ENCODE measurements at places on chromosomes 13 and 19.

- DNase-seq: no peak
These were observed 4.7 kb upstream of the CBLC start for GRCh38 chr19:44772959-44773358.

- no peak for DNase-seq
These were observed 15.5 kb upstream of the ISYNA1 start for GRCh38 chr19:18453269-18454024.

GRCh38 chr13:77863144-77863543, 55.5 kb downstream of the EDNRB start:
- DNase-seq: no peak

GRCh38 chr13:50722440-50723125, 120.9 kb downstream of the DLEU7 start:
- no peak for DNase-seq

DNA sequence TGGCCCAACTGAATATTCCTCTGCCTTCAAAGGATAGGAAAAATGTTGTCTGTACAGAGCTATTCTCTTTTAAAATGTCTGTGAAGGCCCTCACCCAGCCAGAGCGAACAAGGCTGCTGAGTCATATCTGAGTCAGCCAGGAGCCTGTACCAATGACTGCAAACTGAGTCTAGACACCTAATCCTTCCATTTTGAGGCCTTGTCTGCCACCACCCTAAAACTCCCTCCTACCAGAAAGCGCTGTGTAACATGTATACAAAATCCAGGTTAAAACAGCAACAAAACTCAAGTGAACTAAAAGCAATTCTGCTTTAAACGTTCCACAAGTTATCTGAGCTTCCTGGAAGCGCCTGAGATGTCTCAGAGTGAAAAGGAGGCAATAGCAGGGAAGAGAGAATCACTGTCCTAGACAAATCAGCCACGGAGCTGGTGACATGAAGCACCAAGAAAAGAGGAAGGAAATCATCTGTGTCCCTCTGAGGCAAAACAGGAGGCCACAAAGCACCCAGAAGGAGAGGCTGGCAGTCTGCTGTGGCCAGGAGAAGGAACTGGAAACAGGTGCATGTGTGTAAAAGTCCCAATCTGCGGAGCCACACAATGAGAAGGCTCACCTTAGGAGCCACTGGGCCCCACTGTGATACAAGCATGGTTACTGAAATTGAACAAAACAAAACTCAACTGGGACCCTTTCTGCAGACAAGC, 10.2 kb downstream of the DHRS12 start:
- no peak for DNase-seq

DNA sequence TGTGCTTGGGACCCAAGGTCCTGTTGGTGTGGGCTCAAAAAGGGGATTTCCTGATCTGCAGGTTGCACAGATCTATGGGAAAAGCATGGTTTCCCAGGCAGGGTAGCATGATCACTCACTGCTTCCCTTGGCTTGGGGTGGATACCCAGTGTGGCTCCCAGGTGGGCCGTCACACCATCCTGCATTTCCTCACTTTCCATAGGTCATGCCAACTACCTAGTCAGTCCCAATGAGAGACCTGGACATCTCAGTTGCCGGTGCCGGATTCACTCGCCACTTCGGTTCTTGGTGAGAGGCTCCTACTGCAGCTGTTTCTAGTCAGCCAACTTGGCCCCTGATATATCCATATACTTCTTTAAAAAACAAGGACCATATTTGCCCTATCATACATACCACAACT, 503.0 kb downstream of the PCDH17 start:
- no peak for DNase-seq

- DNase-seq: no peak
These were observed 4.9 kb downstream of the CEACAM8 start for GRCh38 chr19:42589792-42590191.

- DNase-seq: no peak
These were observed 437 bp downstream of the SUCLA2 start for GRCh38 chr13:48000559-48001113.

- no peak for DNase-seq
These were observed 332.0 kb downstream of the GPC6 start for GRCh38 chr13:93558637-93559036.

GRCh38 chr19:52398081-52398441, 412 bp downstream of the ZNF528 start:
- no peak for DNase-seq

DNA sequence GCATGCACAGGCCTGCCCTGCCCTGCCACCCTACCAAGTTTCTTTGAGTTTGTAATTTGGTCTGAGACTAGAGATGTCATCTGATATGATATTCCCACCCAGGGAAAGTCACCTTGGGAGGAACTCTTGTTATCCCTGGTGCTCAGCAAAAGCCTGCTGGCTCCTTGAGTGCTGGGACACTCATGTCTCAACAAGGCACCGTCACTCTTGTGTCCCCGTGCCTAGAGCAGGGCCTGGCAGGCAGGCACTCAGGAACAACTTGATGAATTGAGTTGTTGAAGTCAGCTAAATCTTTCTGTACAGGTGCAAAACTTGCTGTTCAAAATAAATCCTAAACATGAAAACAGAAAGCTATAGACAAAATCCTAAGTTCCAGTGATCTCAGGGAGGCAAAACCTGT, 345.4 kb downstream of the KCNRG start:
- DNase-seq: no peak

- DNase-seq: no peak
These were observed 299.1 kb upstream of the TSHZ3 start for GRCh38 chr19:31648347-31648746.

DNA sequence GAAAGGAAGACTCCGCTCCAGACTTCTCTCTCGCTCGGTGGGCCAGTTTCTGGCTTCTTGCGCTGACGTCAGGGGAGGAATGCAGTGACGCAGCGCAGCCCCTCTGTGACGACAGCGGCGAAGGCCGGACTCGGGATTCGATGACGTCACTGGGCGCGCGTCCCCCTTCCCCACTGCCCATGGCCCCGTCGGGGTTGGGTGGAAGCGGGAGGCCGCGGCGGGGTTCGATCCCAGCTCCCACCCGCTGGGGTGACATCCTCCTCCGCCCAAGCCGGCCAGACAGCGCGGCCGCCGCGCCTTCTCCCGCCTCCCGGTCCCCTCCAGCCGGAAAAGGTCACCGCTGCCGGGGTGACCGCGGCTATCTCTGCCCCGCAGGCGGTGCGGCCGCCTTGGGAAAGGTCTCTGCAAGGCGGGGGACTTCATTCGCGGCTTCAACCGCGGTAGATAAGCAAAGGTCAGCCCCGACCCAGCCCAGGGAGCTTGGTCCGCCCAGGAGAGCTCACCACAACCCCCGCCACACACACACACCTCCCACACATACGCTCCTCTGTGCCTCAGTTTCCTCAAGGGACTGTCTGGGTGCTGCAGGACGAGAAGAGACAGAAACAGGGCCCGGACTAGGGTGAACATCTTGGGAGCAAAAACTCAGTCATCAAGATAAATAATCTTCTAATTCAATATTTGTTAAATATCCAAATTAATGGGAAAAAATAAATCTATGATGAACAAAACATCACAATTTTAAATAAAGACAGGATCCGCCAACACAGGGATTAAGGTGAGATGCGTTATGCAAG, 844 bp upstream of the RFX1 start:
- no peak for DNase-seq

- no peak for DNase-seq
These were observed 31.3 kb upstream of the PEPD start for GRCh38 chr19:33552928-33553279.

- DNase-seq: no peak
These were observed 363.2 kb downstream of the SLITRK6 start for GRCh38 chr13:85436029-85436428.

DNA sequence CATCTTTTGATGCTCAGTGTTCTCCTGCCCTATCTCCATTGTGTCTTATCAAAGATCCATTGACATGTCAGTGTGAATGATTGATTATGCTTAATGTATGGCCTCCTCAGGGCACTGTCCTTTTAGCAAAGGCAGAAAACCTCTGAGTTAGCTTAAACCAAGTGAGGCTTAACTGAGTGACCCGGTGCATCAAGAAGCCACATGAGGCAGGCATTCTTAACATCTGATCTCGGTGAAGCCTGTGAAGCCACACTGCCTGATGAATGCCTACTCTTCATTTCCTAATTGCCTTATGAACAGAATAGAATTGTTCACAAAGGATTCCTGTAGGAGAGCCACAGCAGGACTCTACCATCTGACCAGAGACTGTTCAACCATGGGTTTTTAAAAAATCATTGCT, 168.1 kb upstream of the SOX21 start:
- no peak for DNase-seq

DNA sequence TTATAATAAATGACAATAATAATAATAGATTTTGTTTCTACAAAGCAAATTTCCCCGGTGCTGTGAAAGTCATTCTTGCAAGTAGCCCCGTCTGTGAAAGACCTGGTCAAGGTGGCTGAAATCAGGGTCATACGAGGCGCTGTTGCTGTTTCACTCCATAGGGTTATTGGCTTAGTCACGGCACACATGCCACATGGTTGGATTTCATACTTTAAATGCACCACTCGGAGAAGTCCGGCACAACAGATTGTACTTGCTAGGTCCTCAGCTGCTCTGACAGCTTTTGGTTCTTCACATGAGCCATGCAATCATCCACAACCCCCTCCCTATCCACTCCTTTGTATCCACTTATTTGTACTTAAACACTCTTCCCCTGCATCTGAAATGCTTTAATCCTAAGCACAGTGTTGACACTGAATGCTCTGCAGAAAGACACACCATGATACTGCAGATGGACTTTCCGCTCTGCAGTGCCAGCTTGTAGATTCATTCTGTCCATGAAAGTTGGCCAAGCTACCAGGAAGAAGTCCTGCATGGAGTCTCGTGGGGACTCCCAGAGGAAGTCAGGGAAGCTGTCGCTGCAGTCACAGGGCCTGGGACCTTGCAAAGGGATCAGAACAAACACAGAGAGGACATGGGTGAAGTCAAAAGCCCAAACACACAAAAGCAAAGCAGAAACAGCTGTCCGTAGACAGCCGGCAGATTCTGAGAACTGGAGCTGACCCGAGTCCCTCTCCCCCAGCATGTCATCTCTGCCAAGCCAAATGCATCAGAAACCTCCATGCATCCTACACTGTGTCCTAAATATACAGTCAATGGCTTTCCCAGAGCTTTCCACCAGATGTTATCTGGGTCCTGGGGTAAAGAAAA, 124.6 kb downstream of the COL4A2 start:
- DNase-seq: no peak

DNA sequence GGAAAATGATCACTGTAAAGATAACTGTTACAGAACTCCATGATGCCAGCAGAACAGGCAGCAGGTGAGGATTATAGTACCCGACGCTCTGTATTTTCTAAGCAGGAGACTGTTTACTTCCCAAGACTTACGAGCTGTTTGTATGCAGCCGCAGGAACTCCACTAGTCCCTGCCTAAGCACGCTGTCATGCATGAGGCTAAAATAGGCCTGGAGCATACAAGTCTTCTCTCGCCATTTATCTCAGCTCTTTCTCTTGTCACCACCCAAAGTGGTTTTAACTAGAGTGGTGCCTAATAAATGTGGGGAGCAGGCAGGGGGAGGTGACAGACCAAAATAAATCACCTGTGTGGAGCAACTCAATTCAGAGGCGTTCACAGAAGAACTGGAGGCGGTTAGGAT, 175.8 kb downstream of the TDRD3 start:
- DNase-seq: no peak

DNA sequence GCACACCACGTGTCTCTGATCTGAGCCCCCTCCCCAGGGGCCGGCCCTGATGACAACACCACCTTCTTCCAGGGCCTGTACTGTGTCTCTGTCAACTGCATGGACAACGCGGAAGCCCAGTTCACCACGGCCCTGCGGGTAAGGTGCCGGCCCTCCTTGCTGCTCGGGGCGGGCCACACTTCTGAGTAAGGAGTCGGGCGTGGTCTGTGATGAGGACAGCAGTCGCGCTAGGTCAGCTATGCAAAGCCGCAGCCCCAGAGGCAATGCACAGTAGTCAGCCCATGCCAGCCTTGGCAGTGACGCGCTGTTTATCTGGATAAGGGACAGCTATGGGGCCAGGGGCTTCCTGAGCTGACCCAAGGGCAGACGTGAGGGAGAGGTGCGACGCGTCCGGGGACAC, 24.6 kb downstream of the MAU2 start:
- no peak for DNase-seq

- no peak for DNase-seq
These were observed 2.9 kb downstream of the LIPE start for GRCh38 chr19:42424345-42424707.

DNA sequence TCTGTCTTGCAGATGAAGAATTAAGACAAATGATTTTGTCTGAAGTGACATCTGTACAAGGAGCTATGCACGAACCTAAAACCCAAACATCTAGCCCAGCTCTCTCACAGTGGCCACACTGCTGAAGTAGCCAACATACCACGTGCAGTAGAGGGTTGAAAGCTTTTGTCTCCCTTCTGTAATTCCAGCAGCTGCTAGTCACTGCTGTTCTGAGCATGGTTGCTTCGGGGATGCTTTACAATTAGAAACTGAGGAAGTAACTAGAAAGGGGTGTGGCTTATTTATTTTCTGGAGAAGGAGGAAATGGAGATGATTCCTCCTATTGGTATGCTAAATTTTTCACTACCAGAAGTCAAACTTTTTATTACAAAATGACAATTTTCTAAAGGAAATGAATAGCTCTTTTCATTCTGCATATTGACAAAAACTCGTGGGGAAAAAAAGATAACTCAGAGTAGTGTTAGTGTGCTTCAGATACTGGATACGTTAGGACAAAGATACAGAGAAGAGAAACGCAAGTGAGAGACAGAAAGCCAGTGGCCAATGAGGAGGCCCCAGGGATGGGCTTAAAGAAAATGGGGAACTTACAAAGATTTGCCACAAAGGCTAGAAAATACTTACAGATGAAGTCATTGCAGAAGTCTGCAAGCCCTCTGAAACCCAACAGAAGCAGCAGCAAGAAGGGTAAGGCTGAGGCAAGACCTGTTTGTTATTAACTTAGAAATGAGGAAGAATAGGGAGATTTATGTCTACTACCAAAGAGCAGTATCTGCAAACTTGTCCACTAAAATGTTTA, 192.7 kb upstream of the MIR17HG start:
- no peak for DNase-seq

DNA sequence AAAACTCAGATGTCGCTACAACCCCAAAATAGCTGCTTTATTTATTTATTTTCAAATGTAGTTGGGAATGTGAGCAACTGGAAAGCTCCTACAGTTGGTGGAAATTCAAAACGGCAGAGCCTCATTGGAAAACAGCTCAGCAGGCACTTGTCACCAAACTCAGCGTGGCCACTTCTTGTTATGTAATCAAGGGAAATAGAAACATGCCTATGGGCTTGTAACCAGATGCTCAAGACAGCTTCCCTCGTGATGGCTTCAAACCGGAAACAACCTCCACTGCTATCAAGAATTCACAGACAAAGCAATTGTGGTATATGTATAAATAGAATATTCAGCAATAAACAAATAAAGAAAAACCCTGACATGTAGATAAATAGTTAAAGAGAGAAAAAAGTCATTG, 627.8 kb upstream of the SLC10A2 start:
- no peak for DNase-seq

GRCh38 chr19:49832556-49832955, 14.5 kb downstream of the MED25 start:
- no peak for DNase-seq

Data from epithelial cell of proximal tubule (primary cell).